ENCODE measurements at places on chromosomes 7 and 10.

GRCh38 chr7:105285118-105285874, 103.4 kb downstream of the SRPK2 start:
- no peak for DNase-seq

DNA sequence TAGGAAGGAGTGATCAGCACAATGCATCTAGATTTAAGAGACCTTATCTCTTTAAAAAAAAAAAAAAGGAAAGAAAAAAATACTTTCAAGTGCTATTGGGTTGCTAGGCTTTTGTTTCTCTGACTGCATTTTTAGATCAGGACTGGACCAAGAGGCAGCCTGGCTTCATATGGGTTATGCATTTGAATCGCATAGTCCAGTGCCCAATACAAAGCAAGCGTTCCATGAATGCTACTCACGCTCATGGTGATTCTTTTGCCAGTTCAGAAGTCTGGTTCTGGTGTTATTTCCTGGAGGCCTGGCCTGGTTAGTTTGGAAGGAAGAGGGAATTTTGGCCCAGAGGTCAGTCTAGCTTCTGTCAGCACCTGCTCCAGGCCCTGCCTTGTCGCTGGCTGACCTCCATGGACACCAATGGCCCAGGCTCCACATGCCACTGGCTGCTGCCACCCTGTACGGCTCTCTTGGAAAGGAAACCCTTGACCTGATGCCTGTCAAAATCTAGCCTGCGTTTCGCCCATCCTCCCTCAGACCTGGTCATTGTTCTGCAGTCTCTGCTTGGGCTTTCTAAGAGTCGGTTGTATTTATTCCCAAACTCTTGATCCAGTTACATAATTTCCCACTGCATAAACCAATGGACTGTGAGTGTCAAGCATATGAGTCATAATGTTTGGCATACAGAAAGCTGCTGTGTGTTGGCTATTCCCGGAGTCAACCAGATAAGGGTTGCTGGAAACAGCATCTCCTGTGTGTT, 74.3 kb upstream of the MKX start:
- DNase-seq = no peak

GRCh38 chr10:79113827-79114226, 45.1 kb downstream of the ZMIZ1 start:
- DNase-seq = no peak

DNA sequence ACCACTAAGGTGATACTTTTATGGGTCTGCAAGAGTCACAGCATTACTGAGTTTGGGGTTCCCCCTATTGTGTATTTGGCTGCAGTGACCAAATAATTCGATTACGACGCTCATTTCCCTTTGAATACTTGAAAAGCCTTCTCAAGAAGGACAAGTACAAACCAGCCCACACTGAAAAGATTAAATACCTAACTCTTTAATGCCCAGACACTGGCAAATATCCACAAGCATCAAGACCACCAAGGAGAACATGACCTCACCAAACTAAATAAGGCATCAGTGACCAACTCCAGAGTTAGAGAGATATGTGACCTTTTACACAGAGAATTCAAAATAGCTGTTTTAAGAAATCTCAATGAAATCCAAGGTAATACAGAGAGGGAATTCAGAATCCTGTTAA, 31.8 kb upstream of the SFTPD start:
- DNase-seq = no peak

DNA sequence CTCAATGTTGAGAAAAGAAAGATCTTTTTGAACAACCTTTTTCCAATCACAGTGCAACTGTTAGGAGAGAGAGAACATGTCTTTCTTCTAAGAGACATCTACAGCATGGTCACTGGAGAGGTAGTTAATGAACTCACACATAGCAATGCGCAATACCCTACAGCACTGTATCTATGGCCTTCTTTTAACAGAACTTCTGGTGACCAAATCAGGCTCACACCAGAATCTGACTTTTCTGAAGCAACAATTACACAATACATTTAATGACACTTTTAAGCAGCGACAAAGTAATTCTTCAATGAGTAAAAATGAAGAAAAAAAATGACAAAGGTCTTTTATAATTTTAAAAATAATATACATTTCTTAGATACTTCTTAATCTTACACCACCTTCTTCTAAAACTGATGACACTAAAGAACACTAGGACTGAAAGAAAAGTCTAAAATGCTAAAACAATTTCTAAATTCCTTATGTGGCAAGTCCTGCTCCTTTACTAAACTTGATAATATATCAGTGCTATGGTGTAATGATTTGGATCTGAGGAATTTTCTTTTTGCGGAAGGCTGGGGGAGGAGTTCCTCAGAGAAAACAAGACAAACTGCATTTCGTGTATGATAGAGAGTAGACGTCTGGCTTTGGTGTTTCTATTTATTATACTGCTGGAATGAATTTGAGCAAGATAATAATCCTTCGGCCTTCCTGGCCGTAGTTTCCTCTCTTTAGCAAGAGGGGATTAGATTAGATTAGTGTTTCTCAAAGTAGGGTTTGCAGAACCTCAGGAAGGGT, 166.3 kb downstream of the ZNF438 start:
- DNase-seq = no peak

- no peak for DNase-seq
These were observed 78.9 kb downstream of the ADAM12 start for GRCh38 chr10:126309228-126309883.

- DNase-seq = no peak
These were observed 12.5 kb downstream of the COL13A1 start for GRCh38 chr10:69814251-69814650.

- peak; percentile 68 for DNase-seq
These were observed 370.2 kb downstream of the PHF14 start for GRCh38 chr7:11343818-11344413.

- DNase-seq = peak; percentile 66
These were observed 114.6 kb upstream of the SFMBT2 start for GRCh38 chr10:7525314-7526016.

DNA sequence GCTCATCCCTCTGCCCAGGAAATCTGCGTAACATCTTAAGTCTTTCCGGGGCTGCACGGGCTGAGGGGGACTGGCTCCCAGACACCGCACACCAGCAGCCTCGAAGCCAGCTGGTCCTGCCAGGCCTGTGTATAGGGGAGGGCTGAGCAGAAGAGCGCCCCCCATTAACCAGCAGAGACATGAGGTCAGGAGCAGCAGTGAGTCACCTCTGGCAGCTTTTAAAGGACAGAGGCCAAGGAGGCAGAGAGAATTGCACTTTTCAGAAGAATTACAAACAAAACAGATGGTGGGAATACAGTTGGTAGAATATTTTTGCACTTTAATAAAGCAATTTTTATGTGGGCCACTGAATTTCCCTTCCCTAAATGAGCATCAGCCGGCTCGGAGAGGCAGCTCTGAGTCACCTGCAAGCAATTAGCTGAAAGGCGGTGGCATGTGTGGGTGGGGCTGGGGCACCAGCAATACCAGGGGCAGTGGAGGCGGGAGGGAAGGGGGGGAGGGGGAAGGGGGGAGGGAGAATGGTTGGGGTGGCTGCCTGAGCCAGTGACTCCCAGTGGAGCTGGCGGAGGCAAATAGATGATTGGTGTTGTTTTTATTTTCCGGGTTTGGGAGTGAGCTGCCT, 39.1 kb downstream of the GOLGA7B start:
- no peak for DNase-seq

GRCh38 chr10:31645786-31646185, 282.8 kb downstream of the ARHGAP12 start:
- DNase-seq = no peak

GRCh38 chr7:90593205-90593604, 2.9 kb upstream of the CDK14 start:
- DNase-seq = peak; percentile 72

GRCh38 chr10:5890452-5890915, 441 bp downstream of the FBH1 start:
- no peak for DNase-seq

DNA sequence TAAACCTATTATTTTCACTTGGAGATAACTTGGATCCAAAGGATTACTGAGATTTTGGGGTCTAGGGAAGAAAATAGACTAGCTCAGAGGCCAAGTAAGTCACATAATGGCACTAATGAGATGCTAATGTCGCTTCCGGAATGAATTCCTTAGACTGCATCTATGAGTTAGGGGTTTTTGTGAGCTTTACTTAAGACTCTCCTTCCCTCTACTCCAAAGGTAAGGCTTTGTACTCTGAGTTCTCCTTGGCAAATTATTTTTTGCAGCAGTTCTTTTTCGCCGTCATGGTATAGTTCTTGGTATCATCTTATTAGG, 143.9 kb upstream of the KLF14 start:
- DNase-seq = no peak

DNA sequence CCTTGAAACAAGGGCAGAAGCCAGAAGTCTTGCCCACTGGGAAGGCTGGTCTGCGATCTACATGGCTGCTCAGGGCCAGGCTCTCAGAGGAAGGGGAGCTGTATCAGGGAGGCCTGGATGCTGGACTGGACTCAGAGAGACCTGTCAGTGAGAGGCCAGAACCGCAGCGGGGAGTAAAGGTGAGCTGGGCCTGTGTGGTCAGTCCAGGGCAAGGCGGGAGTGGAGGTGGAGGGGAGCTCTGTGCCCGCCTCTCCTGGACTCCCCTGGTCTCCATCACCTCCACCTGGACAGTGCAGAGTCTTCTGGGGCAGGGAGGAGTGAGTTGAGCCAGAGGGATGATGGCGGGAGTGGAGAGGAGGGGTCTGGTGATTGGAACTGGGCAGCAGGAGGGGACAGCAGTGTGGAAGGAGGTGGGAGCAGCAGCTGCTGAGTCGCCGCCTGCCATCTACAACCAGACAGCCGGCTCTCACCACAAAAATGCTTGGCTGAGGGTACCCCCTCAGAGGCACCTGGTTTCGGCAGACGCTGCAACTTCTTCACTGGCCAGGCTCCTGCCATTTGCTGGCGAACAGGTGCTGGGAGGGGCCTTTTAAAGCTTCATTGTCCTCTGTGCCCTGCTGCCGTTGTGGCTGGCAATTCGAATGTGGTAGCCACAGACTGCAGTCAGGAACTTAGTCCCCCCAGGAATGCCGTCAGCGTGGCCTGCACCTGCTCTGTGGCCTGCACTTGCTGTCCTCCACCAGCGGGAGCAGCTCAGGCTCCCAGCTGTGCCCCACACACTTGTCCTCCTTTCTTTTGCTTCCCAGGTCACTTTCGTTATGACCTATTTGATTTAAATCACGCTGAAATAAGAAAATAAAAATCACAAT, 3.5 kb downstream of the RASSF4 start:
- DNase-seq = peak; percentile 26

- no peak for DNase-seq
These were observed 108.0 kb downstream of the DOCK1 start for GRCh38 chr10:127013211-127013656.

GRCh38 chr7:92368741-92369140, 78.5 kb upstream of the GATAD1 start:
- no peak for DNase-seq

DNA sequence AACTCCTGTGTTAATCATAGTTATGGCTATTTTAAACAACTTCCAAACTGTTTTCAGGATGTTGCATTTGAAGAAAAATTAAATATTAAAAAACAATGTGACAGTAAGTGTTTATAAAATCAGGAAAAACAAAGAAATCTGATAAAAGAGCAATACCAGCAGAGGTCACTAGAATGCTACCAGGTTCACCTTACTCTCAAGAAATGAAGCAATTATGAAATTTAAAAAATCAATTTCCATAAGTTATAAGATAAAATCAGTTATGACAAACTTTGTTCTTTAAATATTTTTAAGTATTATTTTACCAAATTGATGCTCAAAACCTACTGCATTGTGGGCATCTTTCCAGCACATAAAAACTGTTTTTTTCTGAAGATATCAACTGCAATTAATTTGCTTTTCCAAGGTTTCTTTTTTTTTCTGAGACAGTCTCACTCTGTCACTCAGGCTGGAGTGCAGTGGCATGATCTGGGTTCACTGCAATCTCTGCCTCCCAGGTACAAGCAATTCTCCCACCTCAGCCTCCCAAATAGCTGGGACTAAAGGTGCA, 50.7 kb upstream of the RHEB start:
- no peak for DNase-seq

- DNase-seq = no peak
These were observed 328.4 kb upstream of the AOAH start for GRCh38 chr7:37052705-37053104.

DNA sequence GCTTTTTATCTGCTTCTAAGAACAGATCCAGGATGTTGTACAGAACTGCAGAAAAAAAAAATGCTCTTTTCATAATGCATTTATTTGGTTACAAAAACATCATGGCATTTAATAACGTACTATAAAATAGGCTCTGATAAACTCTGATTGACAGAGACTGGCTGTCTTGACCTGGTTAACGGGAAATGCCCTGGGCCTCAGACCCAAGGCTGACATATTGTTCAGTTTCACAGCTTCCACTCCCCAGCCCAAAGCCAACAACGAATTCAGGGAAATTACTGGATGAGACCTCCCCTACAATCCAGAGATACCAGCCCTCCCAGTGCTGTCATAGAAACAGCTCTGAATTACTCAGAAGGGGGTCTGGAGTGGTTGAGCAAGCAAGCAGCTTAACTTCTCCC, 260.1 kb downstream of the CREB5 start:
- DNase-seq = no peak

GRCh38 chr10:6486309-6486708, 93.8 kb downstream of the PRKCQ start:
- DNase-seq = peak; percentile 64

GRCh38 chr10:7734821-7735220, 31.7 kb downstream of the ITIH2 start:
- no peak for DNase-seq

DNA sequence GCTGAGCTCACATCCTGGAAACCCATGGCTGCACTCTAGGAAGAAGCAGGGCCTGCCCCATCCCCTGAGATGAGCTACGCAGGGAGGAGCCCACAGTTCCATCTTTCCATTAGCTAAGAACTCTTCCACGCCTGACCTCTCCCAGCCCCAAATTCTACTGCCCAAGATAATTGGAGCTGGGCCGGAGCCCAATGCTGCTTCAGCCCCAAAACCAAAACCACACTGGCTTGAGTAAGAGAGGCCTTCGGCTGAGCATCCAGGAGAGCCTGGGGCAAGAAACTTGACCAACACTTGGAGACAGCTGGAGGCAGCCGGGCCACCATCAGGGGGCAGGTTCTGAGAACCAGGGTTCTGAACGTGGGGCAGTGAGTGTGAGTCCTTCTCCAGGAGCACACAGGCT, 116.1 kb upstream of the ZMIZ1 start:
- DNase-seq = no peak

DNA sequence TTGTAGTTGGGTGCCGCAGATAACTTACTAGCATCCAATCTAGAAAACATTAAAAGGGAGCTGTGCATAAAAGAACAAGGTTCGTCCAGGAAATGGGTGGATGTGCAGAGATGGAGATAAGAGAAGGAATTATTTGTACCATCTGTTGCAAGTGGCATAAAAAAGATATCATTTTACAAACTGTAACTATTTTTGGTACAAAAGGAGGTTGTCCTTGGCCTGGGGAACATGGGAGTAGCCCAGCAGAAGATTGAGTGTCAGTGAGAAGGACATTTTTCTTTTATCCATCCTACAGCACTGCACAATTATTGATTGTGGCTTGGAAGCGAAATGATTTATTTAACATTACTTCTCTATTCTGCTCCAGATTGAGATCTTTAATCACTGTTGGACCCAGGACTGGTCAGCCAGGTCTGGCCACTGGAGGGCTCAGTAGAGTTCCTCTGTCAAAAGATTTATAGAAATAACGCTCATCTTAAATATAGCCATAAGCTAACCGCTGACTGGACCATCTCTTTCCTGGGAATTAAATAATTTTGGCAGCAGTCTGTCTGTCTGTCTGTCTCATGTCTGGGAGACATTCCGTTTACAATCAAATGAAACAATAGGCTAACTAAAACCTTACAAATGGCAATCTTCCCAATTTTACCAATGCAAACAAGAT, 254.1 kb downstream of the KIAA1217 start:
- no peak for DNase-seq
